ENCODE measurements at places on chromosomes 2 and 18.

- no peak for DNase-seq
These were observed 37.4 kb downstream of the NPAS2 start for GRCh38 chr2:100857341-100857740.

DNA sequence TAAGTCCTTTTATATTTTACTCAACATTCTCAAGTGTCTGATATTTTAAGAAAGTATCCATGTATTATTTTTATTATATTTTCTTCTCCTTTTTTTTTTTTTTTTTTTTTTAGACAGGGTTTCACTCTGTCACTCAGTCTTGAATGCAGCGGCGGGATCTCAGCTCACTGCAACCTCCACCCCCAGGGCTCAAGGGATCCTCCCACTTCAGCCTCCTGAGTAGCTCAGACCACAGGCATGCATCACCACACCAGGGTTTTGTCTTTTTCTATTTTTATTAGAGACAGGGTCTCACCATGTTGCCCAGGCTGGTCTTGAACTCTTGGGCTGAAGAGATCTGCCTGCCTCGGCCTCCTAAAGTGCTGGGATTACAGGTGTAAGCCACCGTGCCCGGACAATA, 212.1 kb downstream of the TCF4 start:
- DNase-seq: no peak

DNA sequence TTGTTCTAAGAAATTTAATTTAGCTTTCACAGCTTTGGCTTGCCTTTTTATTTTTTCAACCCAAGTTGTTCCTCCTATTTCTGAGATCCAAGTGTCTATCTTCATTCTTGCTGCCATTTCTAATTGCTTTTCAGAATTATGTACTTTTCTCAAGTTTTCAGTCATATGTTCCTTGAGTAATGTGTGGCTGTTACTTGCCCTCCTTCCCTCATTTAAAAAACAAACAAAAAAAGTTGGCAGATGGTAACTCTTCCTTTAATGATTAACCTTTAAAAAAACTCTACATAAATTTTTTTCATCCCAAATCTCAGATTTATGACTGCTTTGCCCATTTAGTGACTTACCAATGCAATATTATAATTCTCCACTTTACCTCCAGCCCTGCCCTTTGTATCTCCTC, 131.3 kb downstream of the GALNT3 start:
- DNase-seq: no peak

DNA sequence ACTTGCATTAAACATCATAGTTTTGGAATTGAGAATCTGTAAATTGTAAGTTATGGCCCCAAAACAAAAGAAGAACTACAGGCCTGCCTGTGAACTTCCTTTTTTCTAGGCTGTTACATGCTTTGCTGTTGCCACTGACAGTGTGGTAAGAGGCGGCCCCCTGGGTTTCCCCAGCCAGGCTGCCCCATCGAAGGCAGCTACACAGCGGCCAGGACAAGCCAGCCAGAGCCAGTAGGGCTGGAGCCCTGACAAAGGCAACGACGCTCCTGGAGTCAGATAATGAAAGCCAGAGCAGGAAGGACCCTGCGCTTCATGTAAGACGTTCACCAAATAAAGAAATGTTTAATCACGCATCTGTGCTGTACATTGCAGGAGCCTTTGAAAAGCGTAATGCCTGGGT, 55.0 kb downstream of the ANKRD44 start:
- DNase-seq: peak; percentile 12

- peak; percentile 4 for DNase-seq
These were observed 221.3 kb downstream of the BCL2 start for GRCh38 chr18:63098018-63098981.

DNA sequence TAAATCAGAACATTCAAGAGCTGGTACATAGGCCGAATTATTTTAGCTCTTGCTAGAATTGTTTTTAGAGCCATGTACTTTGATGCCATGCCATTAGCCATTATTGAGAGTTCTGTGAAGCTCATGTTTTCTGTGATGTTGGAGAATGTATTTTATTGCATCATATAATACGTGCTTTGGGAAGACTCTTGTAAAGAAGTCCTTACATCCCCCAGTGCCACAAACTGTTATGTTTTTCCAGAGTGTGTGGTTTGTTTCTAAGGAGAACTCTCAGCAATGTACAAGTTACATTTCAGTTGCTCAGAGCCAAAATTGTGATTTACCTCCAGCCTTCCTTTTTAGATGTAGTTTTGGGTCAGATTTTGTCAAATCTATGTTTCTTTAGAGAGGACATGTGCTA, 148.6 kb downstream of the HAUS1 start:
- no peak for DNase-seq

DNA sequence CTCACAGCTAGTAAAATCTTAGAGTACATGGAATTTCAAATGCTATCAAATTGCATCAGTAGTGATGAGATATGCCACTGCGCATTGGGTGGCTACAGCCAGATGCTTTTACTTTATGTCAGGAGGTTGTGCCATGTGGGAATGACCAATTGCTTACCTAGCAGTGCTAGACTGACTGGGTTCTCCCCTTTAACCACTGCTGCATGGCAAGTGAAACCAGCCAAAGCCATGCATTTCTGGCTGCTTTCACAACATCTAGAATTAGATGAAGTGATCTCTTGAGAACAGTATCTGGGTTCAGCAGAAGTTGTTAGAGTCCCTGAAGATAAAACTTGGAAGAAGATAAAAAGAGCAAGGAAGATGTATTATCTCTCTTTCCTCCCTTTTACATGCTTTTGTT, 1174.2 kb upstream of the CDH2 start:
- DNase-seq: no peak

DNA sequence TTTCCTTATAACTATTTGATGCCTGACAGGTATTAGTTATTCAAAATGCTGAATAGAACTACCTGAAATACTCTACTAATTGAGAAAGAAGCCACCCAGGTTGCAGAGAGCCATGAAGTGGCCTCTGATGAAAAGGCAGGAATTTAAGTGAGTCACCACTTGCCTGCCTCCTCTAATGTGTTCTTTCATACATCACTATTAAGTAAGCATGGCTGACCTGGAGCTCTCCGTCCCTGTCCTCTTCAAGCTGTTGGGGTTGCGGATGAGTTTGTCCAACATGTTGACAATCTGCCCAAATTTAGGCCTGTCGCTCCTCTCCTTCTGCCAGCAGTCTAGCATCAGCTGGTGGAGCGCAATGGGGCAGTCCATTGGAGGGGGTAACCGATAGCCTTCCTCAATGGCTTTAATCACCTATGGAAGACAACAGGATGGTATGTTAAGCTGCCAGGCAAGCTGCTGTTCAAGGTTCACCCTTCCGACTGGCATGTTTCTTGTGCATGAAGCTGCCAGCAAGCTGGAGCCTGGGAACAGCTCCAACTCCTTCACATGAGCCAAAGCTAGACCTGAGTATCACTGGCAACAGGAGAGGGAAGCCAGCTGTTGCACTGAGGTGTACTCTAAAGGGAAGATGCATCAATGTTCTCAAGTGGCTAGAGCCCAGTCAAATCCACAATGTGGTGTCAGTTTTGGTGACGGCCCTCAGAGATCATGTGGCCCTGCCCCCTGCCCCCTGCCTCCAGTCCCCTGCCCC, 142.2 kb downstream of the EPHA4 start:
- no peak for DNase-seq

- DNase-seq: no peak
These were observed 618.8 kb downstream of the SOCS6 start for GRCh38 chr18:70907673-70908072.

- DNase-seq: no peak
These were observed 25.9 kb downstream of the RAB12 start for GRCh38 chr18:8635087-8635486.

- no peak for DNase-seq
These were observed 86.6 kb downstream of the WDSUB1 start for GRCh38 chr2:159199761-159200465.

DNA sequence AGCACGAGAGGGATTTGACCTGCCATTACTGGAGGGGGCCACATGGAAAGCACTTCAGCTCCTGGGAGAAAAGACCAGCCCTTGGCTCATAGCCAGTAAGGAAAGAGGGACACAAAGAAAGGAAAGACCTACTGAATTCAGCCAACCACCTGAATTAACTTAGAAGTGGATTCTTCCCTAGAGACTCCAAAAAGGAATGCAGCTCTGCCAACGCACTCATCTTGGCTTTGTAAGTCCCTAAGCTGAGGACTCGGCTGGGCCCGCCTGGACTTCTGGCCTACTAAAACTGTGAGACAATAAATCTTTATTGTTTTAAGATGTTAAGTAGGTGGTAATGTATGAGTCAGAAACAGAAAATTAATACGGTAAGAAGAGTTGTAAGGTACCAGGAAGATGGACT, 11.5 kb downstream of the ATF2 start:
- no peak for DNase-seq

- DNase-seq: no peak
These were observed 149.8 kb downstream of the MYO5B start for GRCh38 chr18:50045126-50045525.

- DNase-seq: no peak
These were observed 624.3 kb upstream of the ZEB2 start for GRCh38 chr2:145144131-145144728.

DNA sequence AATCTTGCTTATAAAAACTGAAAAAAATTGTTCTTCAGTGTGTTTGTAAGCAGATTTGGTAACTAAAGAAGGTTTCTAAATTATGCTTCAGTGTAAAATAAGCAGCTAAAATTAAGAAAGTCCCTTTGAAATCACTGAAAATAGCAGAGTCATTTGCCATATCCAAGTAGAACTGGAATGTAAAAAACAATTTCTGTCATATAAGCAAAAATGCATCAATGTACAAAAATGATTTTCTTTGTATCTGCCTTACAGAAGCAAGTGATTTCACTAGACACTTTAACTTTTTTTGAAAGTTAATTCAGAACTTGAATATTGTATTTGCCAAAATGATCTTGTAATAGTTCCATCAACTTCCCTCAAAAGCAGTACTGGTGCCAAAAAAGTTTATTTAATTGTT, 121.7 kb upstream of the CD226 start:
- DNase-seq: no peak

- peak; percentile 7 for DNase-seq
These were observed 214.1 kb upstream of the STON1 start for GRCh38 chr2:48315896-48316194.

DNA sequence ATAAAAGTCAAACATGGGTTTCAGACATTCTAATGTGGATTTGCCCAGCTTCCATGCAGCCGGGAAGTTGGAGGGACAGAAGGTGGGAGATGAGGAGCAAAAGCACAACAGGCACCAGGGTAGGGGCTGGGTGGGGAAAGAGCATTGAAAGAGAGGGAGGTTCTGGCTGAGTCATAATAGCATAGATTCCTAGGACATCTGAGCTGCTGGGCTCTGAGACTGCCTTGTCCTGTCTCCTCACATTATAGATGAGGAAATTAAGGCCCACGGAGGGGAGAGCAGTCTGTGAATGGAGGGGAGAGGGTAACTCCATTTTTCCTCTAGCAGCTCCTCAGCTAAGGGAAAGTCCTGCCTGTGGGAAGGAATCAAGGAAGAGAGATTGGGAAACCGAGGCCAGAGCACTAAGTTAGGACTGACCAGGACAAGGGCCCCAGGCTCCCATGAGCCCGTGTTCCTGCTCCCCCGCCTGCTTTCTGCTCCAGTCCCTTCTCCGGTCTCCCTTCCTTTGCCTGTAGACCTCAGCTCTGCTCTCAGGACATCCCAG, 26.2 kb downstream of the SH2D6 start:
- DNase-seq: no peak

GRCh38 chr2:223460209-223460608, 142.0 kb downstream of the SCG2 start:
- no peak for DNase-seq

DNA sequence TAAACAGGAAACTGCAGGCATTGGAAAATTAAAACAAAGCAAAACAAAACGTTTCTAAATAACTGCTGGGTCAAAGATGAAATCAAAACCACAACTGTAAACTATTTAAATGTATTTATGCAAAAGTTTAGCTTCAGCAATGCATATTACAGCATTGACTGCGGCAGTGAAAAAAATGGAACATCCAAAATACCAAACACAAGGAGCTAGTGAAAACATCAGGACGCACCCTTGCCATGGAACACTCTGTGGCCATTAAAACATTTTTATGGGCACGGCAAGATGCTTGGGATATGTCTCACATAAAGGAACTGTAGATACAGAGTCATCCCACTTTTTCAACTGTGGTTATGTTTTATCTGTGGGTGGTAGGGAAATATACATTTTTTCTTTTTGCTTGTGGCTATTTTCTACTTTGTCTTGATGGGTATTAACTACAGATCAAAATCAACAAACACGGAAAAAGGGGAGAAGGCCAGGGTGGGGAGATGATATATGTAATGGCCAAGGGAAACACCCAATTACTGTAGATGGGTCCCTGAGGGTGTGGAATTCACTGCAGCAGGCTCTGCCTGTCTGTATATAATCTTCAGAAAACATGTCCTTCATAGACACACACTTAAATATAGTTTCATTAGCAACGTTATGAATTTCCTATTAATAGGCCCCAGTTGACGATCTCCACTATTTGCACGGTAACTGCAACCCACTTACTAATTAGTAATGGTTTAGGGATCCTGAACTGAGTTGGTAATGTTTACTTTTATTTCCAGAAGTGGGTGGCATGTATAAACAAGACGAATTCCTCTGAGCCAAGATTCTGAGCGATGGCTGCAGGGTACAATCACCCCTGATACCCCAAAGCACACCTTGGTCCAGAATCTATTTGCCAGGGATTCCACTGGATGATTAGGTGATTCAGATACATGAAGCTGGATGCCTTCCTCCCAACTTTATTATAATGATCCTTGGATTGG, 110.5 kb downstream of the ACKR3 start:
- DNase-seq: no peak

DNA sequence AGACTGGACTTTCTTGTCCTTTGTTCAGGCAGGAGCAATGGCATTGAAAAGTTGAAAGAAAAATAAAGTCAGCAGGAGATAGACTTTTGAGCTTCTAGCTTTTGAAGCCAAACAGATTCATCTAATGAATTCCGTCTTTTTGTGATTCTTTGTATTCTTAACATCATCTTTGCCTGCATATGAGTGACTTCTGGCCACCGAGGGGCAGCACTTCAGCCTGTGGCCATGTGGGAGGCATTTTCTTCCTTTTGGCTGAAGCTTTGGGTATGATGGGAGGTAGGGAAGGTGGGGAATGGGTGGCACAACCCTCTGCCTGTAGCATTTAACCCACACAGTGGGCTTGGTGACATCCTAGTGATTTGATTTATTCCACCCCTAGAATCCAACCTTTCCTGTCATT, 220.6 kb downstream of the SETBP1 start:
- DNase-seq: no peak

GRCh38 chr2:27747827-27748352, 23.6 kb upstream of the MRPL33 start:
- DNase-seq: no peak

DNA sequence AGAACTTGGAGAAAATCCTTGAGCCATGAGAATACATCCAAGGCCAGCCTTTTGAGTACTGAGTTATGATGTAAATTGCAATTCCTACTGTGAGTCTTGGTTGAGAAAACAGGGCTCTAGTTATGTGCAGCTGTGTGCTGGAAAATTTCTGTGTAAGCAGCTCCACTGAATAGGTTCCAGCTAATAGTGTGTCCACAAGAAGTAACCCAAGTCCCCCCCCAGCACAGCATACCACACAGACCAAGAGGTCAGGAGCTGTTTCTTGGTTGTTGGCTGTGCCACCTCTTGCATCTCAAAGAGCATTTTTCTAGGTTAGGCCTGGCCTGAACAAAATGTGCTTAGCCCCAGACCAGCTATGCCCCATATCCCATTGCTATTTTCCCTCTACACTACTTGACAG, 36.8 kb upstream of the APCDD1 start:
- DNase-seq: no peak

Data from activated naive CD4-positive, alpha-beta T cell (primary cell).